ENCODE measurements at places on chromosomes 4 and X. TPM values are rescaled to one million over a fixed set of nuclear protein-coding genes. Genes with fewer than 3 reads are reported as not detected.

The SOWAHB gene
- total RNA-seq, result not detected

The CXCL8 gene
- total RNA-seq, result 0.51 TPM

The ETFDH gene
- total RNA-seq, result 22.1 TPM

The USP17L18 gene
- not detected for total RNA-seq

The SULT1E1 gene
- not detected for total RNA-seq

The MXRA5 gene
- total RNA-seq, result not detected

The SLC39A8 gene
- total RNA-seq, result 84.2 TPM

The CLIC2 gene
- total RNA-seq, result 0.80 TPM

The RBM41 gene
- total RNA-seq, result 11.9 TPM

The MAD2L1 gene
- 73.8 TPM for total RNA-seq

The SSX5 gene
- total RNA-seq, result not detected

The ZNF41 gene
- 11.9 TPM for total RNA-seq

The PRSS12 gene
- not detected for total RNA-seq

The CLCN4 gene
- total RNA-seq, result 0.20 TPM

The OPRPN gene
- total RNA-seq, result not detected

The HTN1 gene
- not detected for total RNA-seq

The IBSP gene
- total RNA-seq, result not detected

The NDNF gene
- 0.18 TPM for total RNA-seq

The ATP1B4 gene
- total RNA-seq, result not detected

The SCD5 gene
- total RNA-seq, result 6.3 TPM

The SPATA4 gene
- not detected for total RNA-seq

The RASGEF1B gene
- total RNA-seq, result 4.9 TPM

The ARSD gene
- 2.2 TPM for total RNA-seq

The TRMT44 gene
- total RNA-seq, result 25.6 TPM

The GABRE gene
- not detected for total RNA-seq

The F8A2 gene
- not detected for total RNA-seq

The EDA2R gene
- total RNA-seq, result 2.0 TPM

The ZNF280C gene
- total RNA-seq, result 7.1 TPM

The SH3D19 gene
- total RNA-seq, result not detected

The ATG4A gene
- 10.7 TPM for total RNA-seq

The GATA1 gene
- not detected for total RNA-seq

The PCSK1N gene
- 3.2 TPM for total RNA-seq

The GSX2 gene
- not detected for total RNA-seq

The MAGEA9B gene
- total RNA-seq, result not detected

The ZFP92 gene
- 1.7 TPM for total RNA-seq

The DMRTC1 gene
- total RNA-seq, result not detected

The MAP7D3 gene
- total RNA-seq, result 19.0 TPM

The ADGRL3 gene
- total RNA-seq, result not detected

The CLDN34 gene
- total RNA-seq, result not detected

The MAGEE2 gene
- total RNA-seq, result not detected

The CCSER1 gene
- not detected for total RNA-seq

The FAM156A gene
- total RNA-seq, result 18.5 TPM

The FAM149A gene
- 0.80 TPM for total RNA-seq

The TASL gene
- 1.5 TPM for total RNA-seq

The BEX1 gene
- total RNA-seq, result 0.69 TPM

The APBB2 gene
- 0.86 TPM for total RNA-seq

The CEP135 gene
- total RNA-seq, result 15.8 TPM

The UGT2B11 gene
- total RNA-seq, result not detected

The BEX5 gene
- 2.0 TPM for total RNA-seq

The FAM199X gene
- total RNA-seq, result 10.2 TPM

The HMX1 gene
- not detected for total RNA-seq

The CT45A2 gene
- total RNA-seq, result not detected
